ENCODE measurements at places on chromosomes 5 and 9. TPM values are rescaled to one million over a fixed set of nuclear protein-coding genes. Genes with fewer than 3 reads are reported as not detected.

SNCAIP gene
- 92.5 TPM for total RNA-seq

DNA sequence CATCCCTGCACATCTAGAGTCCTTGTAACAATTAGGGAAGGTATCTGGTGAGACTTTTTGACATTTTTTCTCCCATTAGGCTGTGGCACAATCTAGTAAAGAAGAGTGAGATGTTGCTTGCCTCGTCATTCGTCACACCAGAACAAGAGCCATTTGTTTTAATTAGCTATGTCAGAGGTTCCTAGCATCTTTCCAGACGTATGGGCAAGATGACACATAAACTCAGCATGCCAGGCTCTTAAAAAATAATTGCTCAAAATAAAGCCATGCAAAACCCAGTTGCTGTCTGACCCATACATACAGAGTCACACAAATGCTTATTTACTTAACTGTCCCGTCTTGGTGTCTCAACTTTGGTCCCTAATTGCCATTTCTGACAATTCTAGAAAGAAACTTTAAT, 125.9 kb downstream of the TRPM3 start:
- H3K4me1 ChIP-seq: no peaks in the 10 kb centered on the region
- no peaks in the 10 kb centered on the region for H3K36me3 ChIP-seq
- no peaks in the 10 kb centered on the region for H3K27me3 ChIP-seq
- H3K27ac ChIP-seq: no peak overlapping the region
- H3K4me3 ChIP-seq: no peak overlapping the region

INSL4 gene
- total RNA-seq: not detected

- no peak overlapping the region for H3K27ac ChIP-seq
- H3K27me3 ChIP-seq: no peaks in the 10 kb centered on the region
- H3K4me1 ChIP-seq: no peaks in the 10 kb centered on the region
- H3K4me3 ChIP-seq: no peak overlapping the region
These were observed 247.5 kb upstream of the DAPK1 start for GRCh38 chr9:87250205-87250604.

DNA sequence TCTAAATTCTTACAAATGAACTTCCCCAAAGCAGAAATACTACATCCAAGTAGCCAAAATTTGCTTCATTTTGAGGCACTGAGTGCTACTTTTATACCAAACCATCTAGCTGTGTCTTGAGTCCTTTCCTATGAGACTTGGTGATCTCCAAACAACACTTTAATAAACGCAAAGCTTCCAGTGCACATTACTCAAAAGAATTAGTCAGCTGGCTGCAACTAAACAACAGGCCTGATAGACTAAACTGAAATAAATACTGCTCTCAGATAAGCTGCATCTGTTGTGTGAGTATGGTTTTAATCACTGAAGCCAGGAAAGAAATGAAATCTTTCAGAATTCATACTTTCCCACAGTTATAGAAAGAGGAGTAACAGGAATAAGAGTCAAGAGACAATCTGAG, 80.3 kb downstream of the VCAN start:
- no peak for DNase-seq
- H3K36me3 ChIP-seq: no peaks in the 10 kb centered on the region
- no peak overlapping the region for H3K4me3 ChIP-seq
- H3K4me1 ChIP-seq: no peaks in the 10 kb centered on the region

- no peak overlapping the region for H3K4me3 ChIP-seq
- DNase-seq: no peak
- no peaks in the 10 kb centered on the region for H3K36me3 ChIP-seq
- H3K4me1 ChIP-seq: no peaks in the 10 kb centered on the region
- no peak overlapping the region for H3K27ac ChIP-seq
These were observed 13.5 kb upstream of the KIF27 start for GRCh38 chr9:83934569-83935275.

BAG1 gene
- 46.7 TPM for total RNA-seq

GRCh38 chr5:148952097-148952867, 110.6 kb downstream of the SH3TC2 start:
- no peak overlapping the region for H3K27ac ChIP-seq
- no peaks in the 10 kb centered on the region for H3K27me3 ChIP-seq
- H3K4me3 ChIP-seq: no peak overlapping the region
- H3K4me1 ChIP-seq: no peaks in the 10 kb centered on the region
- no peak for DNase-seq

DNA sequence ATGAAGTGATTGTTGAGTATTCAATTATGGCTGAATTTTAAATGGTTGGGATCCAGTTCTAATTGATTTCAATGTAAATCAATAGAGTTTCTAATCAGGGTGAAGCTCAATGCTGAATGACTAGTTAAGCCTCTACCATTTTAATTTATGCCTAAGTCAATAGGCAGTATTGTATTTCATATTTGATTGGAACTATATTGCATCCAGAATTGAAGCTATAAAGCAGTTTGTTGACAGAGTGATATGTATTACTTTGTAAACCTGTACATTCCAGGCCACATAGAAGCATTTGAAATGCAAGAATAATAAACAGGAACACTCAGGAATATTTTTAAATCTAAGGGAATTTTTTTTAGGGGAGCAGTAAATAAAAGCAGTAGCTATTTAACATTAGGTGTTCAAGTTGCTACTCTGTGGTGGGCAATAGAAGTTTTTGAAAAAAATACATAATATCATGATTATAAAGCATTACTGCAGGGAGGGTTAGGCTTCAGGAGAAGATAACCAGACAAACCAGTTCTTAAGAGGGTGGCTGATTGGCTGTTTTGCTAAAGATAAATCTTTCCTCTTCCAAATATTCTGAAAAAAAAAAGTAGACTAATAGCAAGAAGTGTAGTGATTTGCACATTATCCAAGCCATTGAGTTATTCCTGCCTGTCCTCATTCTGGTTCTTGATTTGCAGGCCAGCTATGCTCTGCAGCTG, 492.0 kb upstream of the MEF2C start:
- no peaks in the 10 kb centered on the region for H3K36me3 ChIP-seq
- no peaks in the 10 kb centered on the region for H3K4me1 ChIP-seq
- H3K27ac ChIP-seq: no peak overlapping the region
- no peak overlapping the region for H3K4me3 ChIP-seq

CDKN2B-AS1 gene
- total RNA-seq: not detected

- H3K4me1 ChIP-seq: peaks cover 2% of the 10 kb centered on the region
- no peak overlapping the region for H3K27ac ChIP-seq
These were observed 59.0 kb upstream of the BOD1 start for GRCh38 chr5:173675287-173675996.

FBLL1 gene
- 1.0 TPM for total RNA-seq

GRCh38 chr5:168978015-168978414, 322.9 kb downstream of the SLIT3 start:
- no peak overlapping the region for H3K27ac ChIP-seq
- no peaks in the 10 kb centered on the region for H3K36me3 ChIP-seq
- DNase-seq: no peak
- no peak overlapping the region for H3K4me3 ChIP-seq
- peaks cover 2% of the 10 kb centered on the region for H3K4me1 ChIP-seq
- H3K27me3 ChIP-seq: no peaks in the 10 kb centered on the region

BSPRY gene
- total RNA-seq: 0.72 TPM

DNA sequence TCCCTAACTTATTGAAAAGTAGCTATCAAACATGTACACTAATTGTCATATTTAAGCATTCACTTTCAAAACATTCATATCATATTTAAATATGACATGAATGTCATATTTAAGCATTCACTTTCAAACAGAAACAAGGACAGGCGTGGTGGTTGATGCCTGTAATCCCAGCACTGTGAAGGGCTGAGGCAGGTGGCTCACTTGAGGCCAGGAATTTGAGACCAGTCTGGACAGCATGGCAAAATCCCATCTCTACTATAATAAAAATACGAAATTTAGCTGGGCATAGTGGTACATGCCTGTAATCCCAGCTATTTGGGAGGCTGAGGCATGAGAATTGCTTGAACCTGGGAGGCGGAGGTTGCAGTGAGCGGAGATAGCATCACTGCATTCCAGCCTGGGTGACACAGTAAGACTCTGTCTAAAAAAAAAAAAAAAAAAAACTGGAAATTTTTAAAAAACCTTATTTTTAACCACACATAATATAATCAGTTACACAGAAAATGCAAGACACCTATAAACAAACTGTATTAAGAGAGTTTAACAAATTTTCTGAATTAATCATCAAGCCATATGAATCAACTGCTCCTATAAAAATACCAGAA, 88.1 kb downstream of the LPAR1 start:
- peaks cover 4% of the 10 kb centered on the region for H3K4me1 ChIP-seq
- no peaks in the 10 kb centered on the region for H3K27me3 ChIP-seq
- DNase-seq: no peak
- no peak overlapping the region for H3K4me3 ChIP-seq

GRCh38 chr5:1449081-1449630, 3.9 kb upstream of the SLC6A3 start:
- no peak overlapping the region for H3K4me3 ChIP-seq
- no peaks in the 10 kb centered on the region for H3K27me3 ChIP-seq
- DNase-seq: no peak
- H3K36me3 ChIP-seq: no peaks in the 10 kb centered on the region

- no peaks in the 10 kb centered on the region for H3K4me1 ChIP-seq
- no peak overlapping the region for H3K4me3 ChIP-seq
These were observed 8.4 kb downstream of the PDE6A start for GRCh38 chr5:149936044-149936699.

PCDHB16 gene
- 5.6 TPM for total RNA-seq

- DNase-seq: no peak
- no peaks in the 10 kb centered on the region for H3K36me3 ChIP-seq
- no peaks in the 10 kb centered on the region for H3K4me1 ChIP-seq
- H3K27me3 ChIP-seq: no peaks in the 10 kb centered on the region
- no peak overlapping the region for H3K4me3 ChIP-seq
These were observed 529.5 kb downstream of the AGTPBP1 start for GRCh38 chr9:85212209-85212608.

LEAP2 gene
- total RNA-seq: 1.2 TPM

GRCh38 chr9:95008151-95008771, 281.8 kb downstream of the AOPEP start:
- no peaks in the 10 kb centered on the region for H3K27me3 ChIP-seq
- H3K4me1 ChIP-seq: peaks cover 14% of the 10 kb centered on the region
- no peaks in the 10 kb centered on the region for H3K36me3 ChIP-seq

DNA sequence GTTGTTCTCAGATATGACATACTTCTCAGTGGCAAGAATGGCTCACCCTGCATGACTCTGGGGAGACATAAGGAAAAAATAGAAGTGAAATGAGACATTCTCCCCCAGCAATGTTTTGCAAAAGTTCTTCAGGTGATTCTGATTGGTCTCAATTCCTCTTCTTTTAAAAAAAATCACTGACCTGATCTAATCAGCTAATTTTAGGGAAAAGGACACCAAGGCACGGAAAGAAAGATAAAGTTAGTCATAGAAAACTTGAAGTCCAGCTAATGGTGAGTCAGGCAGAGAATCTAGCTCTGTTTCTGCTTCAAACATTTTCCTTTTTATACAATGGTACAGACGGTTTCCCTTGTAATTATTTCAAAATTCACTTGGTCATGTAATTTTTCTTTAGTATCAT, 1018.9 kb upstream of the ARRDC3 start:
- no peak overlapping the region for H3K27ac ChIP-seq
- no peak overlapping the region for H3K4me3 ChIP-seq
- no peaks in the 10 kb centered on the region for H3K4me1 ChIP-seq
- DNase-seq: no peak
- H3K36me3 ChIP-seq: no peaks in the 10 kb centered on the region
- H3K27me3 ChIP-seq: no peaks in the 10 kb centered on the region

CREB3 gene
- total RNA-seq: 41.5 TPM

PCDHB14 gene
- 6.9 TPM for total RNA-seq

DNA sequence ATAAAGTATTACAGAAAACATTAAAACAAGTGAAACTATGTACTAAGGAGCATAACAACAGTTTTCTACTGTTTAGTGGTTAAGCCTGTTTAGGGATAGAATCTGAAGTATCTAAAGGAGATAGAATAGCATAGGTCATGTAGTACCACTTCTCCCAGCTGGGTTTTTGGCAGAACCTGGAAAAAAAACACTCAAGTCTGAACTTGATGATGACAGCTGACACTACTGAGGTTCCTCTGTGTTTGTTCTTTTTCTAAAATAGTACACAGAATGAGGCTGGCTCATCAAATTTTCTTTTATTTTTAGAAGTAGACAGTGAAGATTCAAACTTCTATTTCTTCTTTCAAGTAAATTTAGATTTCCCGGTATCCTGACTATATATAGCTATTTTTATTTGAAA, 203.8 kb upstream of the ACO1 start:
- H3K27me3 ChIP-seq: no peaks in the 10 kb centered on the region
- H3K27ac ChIP-seq: no peak overlapping the region
- H3K36me3 ChIP-seq: no peaks in the 10 kb centered on the region
- no peak overlapping the region for H3K4me3 ChIP-seq

DNA sequence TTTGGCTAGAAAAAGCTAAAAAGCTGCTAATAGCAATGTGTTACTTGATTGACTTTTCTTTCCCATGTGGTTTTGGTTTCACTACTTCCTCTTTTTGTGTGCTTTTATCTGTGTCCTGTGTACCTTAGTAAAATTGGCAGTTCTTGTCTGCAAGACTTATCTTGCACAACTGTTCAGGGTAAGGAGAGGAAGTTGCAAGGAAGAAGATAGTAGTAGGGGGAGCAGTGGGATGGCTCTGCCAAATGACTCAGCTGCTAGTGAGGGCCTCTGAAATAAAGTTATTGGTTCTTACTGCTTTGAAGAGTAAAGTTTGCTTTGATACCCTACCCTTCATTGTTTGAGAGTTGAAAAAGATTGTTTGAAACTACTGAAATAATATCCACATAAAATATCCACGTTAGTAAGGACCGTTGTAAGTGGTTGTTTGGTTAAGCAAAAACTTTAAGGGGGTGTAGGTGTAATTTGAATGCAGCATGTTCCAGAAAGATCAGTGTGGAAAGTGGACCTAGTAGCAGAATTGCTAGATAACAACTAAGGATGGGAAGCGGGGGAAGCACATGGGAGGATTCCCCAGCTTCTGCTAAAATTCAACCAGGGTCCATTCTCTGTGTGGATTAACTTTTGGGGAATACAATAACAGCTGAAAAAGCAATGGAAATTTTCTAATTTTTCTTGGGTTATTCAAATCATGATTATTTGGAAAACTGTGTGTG, 123.5 kb downstream of the SCAMP1 start:
- no peaks in the 10 kb centered on the region for H3K27me3 ChIP-seq
- DNase-seq: peak; percentile 36
- no peak overlapping the region for H3K27ac ChIP-seq

GRCh38 chr5:81922854-81923279, 49.0 kb upstream of the ATG10 start:
- H3K36me3 ChIP-seq: no peaks in the 10 kb centered on the region
- no peak for DNase-seq
- no peak overlapping the region for H3K4me3 ChIP-seq
- no peak overlapping the region for H3K27ac ChIP-seq
- no peaks in the 10 kb centered on the region for H3K4me1 ChIP-seq

AQP3 gene
- total RNA-seq: 28.0 TPM

GRCh38 chr9:87305151-87305550, 192.5 kb upstream of the DAPK1 start:
- H3K27me3 ChIP-seq: no peaks in the 10 kb centered on the region
- DNase-seq: no peak
- no peak overlapping the region for H3K27ac ChIP-seq
- H3K4me3 ChIP-seq: no peak overlapping the region
- no peaks in the 10 kb centered on the region for H3K4me1 ChIP-seq

GRCh38 chr5:150582241-150583109, 58.0 kb upstream of the SYNPO start:
- H3K4me1 ChIP-seq: peaks cover 6% of the 10 kb centered on the region
- no peaks in the 10 kb centered on the region for H3K27me3 ChIP-seq
- peak overlapping the region; percentile 1 for H3K27ac ChIP-seq
- H3K36me3 ChIP-seq: no peaks in the 10 kb centered on the region

PCDHB3 gene
- 2.5 TPM for total RNA-seq
